ENCODE measurements at places on chromosomes 6 and 20.
A peak's percentile ranks its signal among the peaks of the same experiment; 100 is the strongest.

DNA sequence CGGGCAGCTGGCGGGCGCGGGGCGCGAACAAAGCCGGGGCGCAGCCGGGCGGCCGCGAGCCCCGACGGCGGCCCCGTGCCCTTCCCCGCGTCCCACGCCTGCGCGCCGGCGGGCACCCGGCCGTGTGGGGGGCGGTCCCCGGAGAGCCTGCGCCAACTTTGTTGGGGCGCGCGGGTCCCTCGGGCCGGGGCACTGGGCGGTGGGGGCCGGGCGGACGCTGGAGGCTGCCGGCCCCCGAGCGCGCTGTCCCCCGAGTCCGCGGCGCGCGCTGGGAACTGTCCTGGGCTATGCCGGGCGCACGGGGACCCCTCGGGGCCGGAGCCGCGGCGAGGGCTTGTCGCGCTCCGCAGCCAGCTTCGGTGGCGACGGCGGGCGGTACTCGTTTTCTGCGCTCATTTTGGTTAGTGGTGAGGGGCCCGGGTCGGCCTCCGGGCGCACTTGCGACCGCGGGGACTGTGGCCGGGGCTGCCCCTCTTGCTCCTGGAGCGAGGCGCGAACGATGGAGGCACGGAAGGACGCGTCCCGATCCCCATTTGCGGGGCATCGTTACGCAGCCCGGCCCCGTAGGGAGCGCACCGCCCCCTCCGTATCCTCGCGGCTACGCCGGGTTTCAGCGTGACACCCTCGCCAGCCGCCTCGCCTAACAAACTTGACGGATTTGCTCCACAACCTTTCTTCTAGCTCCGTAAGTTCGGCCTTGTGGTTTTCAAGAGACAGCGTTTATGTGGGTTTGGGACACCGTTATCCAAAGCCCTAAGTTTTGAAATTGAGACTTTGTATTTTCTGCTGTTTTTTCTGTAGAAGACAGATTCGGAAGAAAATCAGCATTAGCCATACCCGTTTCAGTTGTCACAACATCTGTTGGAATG is 622 bp downstream of the SS18L1 start:
- DNase-seq: no peak

- DNase-seq: no peak
Observed at GRCh38 chr6:168634541-168635328, 193.8 kb downstream of the SMOC2 start.

- no peak for DNase-seq
Observed at GRCh38 chr6:110101885-110102284, 77.6 kb downstream of the WASF1 start.

GRCh38 chr6:89079511-89080234 is 878 bp upstream of the PNRC1 start:
- peak; percentile 59 for DNase-seq

DNA sequence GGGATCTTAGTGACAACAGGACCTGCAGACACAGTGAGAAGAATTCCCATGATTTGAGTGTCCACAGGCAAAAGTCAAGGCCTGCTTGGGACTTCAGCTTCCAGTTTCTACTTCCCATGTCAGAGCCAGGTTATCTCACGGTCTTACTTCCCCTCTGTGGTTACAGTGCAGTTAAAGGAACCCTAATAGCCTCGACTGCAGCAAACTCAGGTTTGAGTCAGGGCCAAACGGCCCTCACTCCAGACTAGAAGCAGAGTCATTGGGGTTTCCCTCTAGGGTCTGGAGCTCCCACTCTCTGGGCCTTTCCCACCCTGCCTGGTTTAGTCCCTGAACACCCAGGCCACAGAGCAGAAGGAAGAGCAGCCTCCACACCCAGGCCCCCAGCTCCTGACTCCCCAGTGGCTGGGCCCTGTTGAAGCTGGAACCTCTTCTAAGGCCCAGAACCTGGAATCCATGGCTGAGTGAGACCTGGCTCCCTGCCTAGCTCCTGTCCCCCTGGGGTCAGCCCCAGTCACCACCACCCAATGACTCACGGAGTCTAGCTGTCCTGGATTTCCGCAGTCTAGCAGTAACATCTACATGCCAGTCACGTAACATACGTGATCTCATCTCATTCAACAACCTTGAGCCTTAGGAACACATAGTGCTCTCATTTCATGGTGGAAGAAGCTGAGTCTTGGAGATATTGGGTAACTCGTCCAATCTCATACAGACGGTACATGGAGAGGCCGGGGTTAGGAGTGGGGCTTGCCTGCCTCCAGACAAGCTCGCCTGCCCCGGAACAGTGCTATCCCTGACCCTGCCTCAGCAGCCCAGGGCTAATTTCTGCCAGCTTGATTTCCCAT is 9.2 kb upstream of the GHRH start:
- DNase-seq: no peak

DNA sequence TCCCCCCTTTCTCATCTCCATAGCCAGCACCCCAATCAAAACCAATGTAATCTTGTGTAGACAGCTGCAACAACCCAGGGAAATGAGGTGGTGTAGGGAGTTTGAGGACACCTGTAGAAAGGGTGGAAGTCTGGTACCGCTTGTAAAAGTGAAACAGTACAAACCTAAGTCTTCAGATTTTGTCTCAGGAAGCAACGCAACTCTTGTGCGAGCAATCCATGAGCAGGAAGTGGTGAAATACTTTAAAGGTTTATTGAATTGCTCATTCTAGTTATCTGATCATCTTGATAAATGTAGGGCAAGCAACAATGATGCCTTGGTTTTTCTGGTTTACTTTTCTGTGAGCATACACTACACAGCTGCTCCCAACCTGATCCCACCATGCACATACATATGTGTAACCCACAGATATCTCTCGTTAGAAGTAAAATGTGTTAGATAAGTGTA is 71.1 kb upstream of the THEMIS start:
- DNase-seq: peak; percentile 12

GRCh38 chr6:25016014-25016720 is 80.4 kb upstream of the RIPOR2 start:
- no peak for DNase-seq

DNA sequence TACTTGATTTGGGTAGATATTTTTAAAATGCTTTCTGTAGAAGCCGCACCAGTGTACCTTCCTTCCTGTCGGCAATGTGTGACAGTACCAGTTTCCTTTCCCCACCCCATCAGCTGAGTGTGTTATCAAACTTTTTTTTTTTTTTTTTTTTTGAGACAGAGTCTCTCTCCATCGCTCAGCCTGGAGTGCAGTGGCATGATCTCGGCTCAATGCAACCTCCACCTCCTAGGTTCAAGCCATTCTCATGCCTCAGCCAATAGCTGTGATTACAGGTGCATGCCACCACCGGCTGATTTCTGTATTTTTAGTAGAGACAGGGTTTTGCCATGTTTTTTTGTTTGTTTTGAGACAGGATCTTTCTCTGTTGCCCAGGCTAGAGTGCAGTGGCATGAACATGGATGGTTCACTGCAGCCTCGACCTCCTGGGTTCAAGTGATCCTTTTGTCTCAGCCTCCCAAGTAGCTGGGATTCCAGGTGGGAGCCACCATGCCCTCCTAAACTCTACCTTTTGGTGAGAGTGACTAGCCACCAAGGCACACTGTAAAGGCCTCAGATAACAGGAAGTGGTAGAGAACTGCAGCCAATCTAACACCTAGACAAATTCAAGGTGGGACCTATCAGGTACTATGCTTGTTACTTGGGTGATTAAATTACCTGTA is 26.5 kb upstream of the ZBTB22 start:
- no peak for DNase-seq

DNA sequence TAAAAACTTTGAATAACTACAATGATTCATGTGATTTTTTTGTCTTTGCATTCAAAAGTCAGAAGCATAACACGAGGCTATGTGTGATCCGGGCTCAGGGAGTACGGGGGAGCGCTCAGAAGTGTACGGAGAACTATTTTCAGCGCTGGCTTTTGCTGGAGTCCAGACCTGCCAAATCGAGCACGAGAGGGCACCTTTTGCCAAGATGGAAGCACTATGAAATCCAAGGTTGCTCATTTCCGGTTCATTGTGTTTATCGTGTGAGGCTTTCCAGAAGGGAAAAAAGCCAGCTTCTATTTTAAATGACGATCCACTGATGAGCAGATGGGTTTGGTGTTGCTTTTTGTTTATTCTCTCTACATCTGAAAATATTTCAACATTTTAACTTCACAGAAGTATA is 11.3 kb downstream of the RAMACL start:
- no peak for DNase-seq

DNA sequence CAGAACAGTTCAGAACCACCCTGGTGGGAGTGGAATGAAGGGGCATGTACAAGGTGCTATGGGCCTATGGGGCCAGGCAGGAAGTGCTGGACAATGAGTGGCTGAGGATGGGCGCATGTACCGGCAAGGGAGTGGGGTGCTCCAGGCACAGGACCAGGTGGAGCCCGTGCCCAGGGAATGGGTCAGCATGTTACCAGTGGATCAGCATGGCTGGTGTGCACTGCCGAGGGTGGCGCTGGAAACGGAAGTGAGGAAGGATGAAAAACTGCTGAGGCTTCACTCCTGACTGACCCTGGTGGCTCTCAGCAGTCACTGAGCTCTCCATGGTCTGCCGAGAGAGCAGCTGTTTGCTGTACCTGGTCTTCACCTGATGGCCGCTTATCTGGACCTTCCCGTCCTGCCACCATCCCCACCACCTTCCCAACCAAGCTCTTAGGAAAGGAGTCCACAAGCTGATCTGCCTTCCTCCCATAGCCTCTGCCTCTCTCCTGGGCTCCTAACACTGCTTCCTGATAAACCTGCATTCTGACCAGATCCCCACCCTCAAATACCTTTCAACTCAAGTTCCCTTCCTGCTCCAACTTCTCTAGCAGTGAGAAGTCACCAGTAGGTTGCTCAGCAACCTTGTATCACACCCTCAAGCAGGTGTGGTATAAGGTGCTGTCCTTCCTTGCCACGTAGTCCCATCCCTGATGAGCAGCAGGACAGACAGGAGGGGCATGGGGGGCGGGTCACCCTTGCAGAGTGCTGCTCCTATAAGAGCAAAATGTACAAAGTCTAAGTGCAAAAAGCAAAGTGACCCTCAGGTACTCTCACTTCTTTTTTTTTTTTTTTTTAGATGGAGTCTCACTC is 7.1 kb downstream of the UQCC2 start:
- no peak for DNase-seq

- peak; percentile 34 for DNase-seq
Observed at GRCh38 chr6:42963855-42964605, 3.5 kb downstream of the GNMT start.

DNA sequence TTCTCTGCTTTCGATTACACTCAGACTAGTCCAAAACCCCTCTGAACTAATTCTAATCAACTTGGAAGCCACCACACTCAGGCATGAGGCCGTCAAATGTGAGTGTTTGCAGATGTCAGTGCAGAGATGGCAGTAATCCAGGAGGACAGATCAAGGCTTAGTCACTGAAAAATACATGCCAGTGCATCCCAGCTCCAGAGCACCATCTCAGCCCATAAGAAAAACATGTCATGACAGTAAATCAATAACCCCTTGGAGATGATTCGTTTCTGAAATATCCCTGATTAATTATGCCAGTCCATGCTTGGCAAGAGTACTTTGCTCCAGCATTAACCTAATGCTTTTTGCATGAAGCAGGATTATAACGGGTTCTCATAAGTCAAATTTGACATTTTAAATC is 179.5 kb downstream of the ADAT2 start:
- peak; percentile 55 for DNase-seq

GRCh38 chr6:15550546-15551123 is 112.2 kb downstream of the DTNBP1 start:
- DNase-seq: no peak

DNA sequence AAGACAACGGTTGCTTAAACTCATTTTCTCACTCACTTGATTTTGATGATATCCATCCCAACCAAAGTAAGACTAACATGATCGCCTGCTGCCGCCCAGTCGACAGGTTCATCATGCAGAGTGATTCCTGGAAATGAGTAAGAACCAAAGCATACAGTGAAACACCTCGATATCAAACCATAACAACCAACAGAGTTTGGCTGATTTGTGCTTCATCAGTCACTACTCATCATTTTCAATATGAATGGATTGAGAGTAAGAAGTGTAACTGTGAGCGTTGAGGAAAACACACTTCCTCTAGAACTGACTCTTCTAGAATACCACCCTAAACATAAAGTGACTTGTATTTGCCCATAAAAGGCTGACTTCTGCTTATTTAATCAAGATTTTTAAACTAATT is 29.2 kb upstream of the ALDH8A1 start:
- DNase-seq: no peak

GRCh38 chr20:51338692-51339440 is 203.7 kb downstream of the NFATC2 start:
- no peak for DNase-seq

DNA sequence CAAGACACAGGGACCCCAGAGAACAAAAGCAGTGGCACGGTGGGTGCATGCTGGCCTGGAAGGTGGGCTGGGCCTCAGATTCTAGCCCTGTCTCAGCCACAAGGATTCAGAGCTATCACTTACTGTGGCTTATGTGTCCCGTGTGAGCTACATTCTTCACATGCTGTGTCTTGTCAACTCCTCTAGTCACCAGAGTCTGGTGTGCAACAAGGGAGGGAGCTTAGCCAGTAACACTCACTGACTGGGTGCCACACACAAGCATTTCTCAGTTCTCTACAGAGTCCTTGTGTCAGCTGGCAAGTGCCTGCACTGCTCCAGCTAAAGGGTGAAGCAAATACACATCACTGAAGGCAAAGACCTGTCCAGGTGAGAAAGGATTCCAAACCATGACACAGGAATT is 186.9 kb upstream of the CDYL start:
- no peak for DNase-seq

DNA sequence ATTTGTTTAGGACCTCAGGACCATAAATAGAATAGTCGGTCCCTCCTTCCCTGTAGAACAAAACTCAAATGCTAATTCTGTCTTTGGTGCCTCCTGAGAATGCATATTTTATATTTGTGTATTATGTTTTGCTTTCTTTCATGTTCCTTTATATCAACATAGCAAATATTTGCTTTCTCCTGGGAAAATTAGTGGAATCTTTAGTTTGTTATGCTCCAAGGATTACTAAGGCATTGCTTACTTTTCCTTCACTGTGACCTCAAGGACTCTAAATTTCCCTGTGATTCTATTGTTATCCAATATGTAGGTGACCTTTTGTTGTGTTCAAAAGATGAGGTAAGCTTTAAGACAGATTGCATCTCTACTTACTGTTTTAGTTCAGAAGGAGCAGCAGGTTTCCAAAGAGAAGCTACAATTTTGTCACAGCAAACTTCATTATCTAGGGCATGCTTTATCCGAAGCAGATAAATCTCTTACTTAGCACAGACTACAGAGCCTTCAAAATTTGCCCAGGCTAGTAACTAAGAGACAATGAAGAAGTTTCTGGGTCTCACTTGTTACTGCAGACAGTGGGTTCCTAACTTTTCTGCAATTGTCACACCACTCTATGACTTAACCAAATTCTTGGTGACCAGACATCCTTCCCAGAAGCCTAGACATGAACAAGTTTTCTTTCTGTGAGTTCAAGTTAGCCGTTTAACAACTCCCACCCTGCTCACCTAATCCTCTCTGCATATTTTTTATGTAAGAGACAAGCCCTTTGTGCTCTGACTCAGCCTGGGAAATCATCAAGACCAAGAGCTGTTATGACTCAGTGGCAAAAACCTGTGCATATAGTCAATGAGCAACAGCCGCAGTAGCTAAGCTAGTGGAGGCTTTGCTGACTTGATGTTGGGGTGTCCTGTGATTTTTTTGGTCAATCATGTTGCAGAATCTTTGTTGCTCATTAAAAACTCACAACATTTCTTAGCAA is 378.8 kb downstream of the QKI start:
- peak; percentile 35 for DNase-seq
